NCI-H1092 treated with DMSO at 0.1 percent for 48 hours (cell line): ENCODE measurements at places on chromosomes 3 and 15.

GRCh38 chr15:79185199-79185598, 94.6 kb upstream of the RASGRF1 start:
- no peak for DNase-seq

GRCh38 chr3:195268576-195269309, 2.2 kb downstream of the XXYLT1 start:
- DNase-seq: no peak

DNA sequence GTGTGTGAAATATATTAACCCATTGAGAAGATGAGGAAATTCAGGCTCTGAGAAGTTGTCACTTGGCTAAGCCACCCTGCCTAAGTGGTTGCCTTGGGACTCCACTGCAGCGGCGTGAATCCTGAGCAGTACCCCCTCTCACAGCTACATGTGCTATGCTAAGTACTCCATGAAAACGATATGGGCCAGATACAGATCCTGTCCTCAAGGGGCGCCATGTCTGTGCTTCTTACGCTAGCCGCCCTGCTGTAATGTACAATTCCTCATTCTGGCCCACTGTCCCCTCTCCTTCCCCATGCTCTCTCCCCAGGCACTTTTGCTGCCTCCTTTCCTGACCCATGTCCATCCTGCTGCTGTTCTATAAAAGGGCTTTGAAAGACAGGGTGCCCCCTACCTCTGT, 140.3 kb downstream of the FEZF2 start:
- no peak for DNase-seq

DNA sequence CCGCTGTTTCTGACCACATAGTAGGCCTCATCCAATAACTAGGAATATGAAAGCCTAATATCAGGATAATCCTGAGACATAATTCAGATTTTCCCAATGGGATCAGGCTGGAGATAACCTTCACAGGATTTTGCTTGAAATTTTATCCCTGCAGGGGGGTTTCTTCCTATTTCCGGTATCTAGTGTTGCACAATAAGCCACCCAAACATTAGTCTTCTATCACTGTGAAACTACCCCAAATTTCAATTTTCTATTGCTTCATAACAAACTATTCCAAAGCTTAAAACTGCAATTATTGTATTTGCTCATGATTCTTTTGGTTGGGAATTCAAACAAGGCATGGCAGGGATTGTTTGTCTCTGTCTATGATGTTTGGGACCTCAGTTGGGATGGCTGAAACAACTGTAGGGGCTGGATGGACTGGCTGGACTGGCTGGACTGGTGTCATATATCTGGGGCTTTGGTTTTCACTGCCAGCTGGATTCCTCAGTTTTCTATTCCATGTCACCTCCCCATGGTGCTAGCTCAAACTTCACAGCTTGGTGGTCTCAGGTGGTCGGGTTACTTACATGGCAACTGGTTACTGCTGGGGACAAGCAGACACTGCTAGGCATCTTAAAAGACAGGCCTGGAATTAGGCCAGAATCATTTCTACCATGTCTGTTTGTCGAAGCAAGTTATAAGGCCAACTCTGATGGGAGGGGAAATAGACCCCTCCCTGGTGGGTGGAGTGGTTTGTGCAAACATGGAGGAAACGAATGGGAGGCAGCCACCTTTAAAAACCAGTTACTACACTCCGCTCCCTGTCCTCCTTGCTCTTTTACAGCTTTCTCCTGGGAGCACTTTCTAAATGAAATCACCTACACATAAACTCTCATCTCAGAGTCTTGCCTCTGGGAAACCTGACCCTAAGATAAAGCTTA, 88.2 kb upstream of the STT3B start:
- no peak for DNase-seq

- DNase-seq: no peak
These were observed 102.5 kb downstream of the ZMAT3 start for GRCh38 chr3:178969004-178969700.

DNA sequence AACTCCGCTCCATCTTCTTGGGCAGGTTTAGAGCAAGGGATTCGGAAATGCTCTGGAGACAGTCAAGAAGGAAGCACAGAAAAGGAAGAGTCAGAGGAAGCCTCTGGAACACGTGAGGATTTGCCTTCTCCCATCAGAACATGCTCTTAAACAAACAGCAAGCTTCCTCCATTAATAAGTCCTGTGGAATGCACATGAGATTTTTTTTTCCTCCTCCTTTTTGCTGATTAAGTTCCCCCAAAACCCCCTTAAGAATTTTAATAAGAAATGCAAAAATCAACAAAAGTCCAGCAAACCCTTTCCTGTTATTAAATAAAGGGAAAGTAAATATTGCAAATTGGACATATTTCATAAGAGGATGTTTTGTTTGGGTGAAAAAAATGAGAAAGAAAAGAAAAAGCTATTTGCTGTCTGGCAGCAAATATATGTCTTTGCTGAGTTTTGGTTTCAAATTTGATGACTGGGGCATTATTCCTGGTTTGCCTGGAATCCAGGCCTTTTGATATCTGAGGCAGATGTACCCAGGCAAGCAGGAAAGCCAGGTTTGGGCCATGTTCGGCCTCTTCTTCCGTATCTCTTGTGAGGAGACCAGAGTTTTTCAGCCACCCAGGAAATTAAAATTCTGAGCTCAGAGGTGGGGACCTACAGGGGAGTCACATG, 7.9 kb upstream of the TSEN2 start:
- no peak for DNase-seq

- DNase-seq: no peak
These were observed 36.2 kb upstream of the TOPBP1 start for GRCh38 chr3:133697960-133698359.

- DNase-seq: no peak
These were observed 457.8 kb downstream of the ROBO1 start for GRCh38 chr3:79310016-79310415.

- no peak for DNase-seq
These were observed 20.4 kb upstream of the EHD4 start for GRCh38 chr15:41992803-41993190.

DNA sequence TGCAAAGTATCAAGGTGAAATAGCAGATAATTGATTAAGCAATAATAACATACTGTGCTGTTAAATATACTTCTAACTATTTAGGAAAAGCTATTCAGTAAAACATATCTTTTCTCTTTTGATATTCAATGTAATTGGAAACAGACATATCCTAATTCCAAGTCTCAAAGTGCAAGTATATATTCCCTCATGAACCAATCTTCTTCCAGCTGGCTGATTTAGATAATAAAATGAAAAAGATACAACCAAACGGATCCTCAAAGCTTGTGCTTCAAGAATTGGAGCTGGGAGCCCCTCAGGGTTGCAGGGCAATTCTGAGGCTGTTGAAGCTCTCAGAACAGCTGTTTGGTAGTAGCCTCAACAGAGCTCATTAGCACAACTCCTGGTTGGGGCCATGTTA, 236.6 kb downstream of the ZIC1 start:
- no peak for DNase-seq

DNA sequence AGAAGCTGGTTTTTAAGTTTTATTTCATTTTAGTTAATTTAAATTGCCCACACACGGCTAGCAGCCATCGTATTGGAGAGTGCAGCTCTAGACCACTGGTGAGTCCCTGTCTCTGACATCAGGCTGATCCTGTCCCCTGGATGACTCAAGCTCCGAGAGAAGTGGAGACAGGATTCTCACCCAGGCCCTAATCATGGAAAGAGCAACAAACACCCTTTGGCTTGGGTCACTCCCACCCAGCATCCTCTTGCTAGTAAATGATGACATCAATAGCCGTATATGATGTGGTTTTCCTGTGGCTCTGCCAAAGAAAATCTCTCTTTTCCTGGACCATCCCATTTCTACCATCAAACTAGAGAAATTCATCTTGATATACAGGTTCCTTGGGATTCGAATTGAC, 182.2 kb downstream of the NTRK3 start:
- no peak for DNase-seq

DNA sequence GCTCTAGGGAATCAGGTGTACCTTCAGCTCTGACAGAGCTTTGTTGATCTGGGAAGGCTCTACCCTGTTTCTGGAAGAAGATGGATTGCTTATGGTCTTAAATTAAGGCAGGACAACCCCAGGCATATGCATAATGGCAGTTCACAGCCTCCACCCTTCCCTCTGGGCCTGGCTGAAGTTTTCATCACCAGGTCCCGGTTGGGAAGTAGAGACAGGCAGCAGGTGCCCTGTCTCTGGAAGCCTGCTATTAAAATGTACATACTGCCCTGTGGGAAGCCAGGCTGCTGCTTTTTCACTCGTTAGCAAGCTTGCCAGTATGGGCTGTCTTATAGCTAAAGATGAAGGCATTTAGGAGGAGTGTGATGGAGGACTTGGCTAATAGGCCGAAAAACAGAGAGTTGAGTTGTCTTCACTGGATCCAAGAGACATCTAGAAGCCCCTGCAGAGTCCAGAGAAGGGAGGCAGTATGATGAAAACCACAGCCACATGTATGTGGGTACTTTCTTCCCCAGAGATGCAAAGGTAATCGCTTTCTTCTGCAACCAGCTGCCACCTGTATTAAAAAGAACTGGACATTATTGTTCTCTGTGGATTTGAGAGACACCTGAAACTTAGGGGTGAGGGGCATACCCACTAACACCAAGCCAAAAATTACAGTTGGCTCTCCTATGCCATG, 34.4 kb downstream of the ABHD2 start:
- DNase-seq: no peak

DNA sequence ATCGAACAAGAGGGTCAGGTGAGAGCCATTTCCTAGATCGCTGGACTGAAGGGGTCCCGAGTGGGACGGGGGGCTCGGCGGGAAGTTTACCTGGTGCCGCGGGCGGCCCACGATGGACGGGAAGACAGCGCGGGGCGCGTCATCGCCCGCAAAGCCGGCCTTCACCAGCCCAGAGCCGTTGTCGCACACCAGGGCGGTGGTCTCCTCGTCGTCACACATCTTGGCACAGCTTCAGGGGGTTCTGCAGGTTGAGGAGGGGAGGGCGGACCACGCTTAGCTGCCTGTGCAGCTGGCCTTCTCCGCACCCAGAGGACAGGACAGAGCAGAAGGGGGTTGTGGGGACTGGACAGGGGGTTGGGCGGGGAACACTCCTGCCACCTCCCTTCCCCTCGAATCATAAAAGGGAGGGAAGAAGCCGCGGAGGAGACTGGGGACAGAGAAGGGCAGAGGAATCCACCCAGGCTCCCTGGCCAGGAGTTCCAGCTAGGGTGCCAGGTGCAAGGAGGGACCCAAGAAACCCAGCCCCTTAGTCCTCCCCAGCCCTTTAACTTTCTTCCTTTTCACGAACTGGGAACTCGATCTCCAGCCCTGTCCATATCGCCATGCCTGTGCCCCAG, 651 bp downstream of the ACTC1 start:
- DNase-seq: no peak

DNA sequence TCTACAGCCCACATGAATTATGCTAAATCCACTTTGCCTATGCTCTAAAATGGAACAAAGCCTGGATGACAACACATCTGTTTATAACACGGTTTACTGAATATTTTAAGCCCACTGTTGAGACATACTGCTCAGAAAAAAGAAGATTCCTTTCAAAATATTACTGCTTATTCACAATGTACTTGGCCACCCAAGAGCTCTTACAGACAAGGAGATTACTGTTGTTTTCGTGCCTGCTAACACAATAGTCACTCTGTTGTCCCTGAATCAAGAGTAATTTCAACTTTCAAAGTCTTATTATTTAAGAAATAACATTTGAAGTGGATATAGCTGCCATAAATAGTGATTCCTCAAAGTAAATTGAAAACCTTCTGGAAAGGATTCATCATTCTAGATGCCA, 70.9 kb downstream of the ANKRD28 start:
- DNase-seq: no peak

GRCh38 chr3:98727638-98728037, 35.5 kb upstream of the ST3GAL6 start:
- no peak for DNase-seq

DNA sequence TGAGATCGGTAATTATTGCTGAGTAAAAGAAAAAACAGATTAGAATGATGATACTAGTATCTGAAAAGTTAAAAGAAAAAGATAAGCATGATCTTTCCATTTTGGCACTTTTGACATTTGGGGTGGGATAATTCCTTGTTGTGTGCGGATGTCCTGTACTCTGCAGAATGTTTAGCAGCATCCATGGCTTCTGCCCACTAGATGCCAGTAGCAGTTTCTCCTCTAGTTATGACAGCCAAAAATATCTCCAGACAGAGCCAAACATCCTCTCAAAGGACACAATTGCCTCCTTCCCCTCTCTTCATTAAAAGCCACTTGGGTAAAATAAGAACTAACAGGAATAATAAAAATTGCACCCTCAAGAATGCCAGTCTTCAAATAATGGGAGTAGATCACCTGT, 468.8 kb upstream of the GRM7 start:
- no peak for DNase-seq

GRCh38 chr15:88877906-88878305, 17.4 kb downstream of the HAPLN3 start:
- DNase-seq: no peak

DNA sequence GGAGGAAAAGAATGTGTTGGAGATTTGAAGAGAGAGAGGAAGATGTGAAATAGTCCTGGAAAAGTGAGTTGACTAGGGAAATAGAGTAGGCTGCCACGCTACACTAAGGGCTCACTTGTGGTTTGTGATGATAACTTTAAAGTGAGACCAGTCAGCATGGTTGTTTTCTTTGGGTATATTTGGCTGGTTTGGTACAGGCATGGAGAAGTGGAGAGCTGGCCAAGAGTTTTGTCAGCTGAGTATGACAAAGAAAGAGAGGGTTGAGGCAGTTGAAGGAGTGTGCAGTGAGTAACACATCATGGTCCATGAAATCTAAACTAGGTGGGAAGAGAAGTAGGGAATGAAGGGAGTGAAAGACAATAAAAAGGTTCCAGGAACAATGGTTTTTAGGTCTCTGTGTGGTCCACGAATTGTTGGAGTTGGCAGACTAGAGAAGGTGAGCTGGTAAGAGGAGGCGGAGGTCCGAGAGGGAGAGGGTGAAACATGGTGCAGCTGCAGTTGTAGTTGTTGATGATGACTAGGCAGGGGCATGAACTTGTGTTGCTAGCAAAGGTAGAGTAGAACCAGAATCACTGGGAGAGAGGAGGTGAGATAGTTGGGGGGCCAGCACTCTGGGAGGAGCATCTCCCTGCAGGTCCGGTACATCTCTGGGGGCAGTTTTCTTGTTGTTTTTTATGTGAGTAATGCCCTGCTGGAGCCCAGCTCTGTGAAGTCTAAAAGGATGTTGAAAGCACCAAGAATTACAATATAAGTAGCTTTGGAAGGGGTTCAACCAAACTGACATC, 21.0 kb downstream of the ZNF80 start:
- DNase-seq: no peak

DNA sequence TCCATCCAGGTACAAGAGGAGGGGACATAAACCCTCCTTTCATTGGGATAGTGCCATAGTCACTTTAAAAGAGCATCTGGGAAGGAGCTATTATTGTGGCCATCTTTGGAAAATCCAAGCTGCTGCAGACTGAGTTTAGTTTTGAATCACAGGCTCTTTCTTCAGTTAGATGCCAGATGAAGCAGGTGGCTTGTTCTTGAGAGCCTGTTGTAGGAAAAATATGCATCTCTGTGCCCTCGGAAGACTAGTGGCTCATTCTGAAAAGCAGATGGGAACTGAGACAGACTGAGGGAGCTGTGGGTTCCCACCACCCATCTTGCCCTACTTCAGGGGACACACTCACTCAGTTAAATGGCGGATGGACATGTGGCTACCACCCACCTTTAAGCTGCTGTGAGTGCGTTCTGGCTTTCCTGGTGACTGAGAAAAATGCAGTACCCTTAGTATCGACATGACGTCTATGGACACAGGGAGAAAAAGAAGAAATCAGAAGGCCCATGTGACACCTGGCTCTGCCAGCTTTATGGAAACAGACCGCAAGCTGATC, 50.2 kb downstream of the RARB start:
- DNase-seq: no peak

GRCh38 chr3:43372809-43373559, 86.6 kb downstream of the SNRK start:
- no peak for DNase-seq

- DNase-seq: no peak
These were observed 161.3 kb downstream of the IL5RA start for GRCh38 chr3:2948882-2949281.
